ENCODE measurements at places on chromosomes 5 and 9. TPM values are rescaled to one million over a fixed set of nuclear protein-coding genes. Genes with fewer than 3 reads are reported as not detected.

DNA sequence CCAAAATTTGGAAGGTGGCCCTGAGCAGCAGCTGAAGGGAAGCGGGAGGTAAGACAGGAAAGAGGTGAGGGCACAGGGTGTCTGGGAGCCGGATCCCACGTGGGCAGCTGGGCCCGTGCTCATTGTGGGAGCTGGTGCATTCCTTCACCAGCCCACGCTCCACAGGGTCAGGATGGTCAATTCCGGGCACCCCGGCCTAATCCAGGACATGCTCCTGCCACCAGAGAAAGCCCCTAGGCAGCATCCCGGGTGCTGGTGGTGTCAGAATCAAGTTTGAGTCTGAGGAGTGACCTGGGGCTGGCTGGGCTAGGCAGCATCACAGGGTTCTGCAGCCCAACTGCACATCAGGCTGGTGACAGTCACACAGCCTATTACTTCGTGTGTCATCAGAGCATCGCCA is 7.1 kb upstream of the PDCD6 start:
- DNase-seq, result no peak
- H3K27ac ChIP-seq, result no peak overlapping the region
- peaks cover 20% of the 10 kb centered on the region for H3K36me3 ChIP-seq
- H3K27me3 ChIP-seq, result no peaks in the 10 kb centered on the region

GRCh38 chr5:68287631-68287975 is 72.0 kb downstream of the PIK3R1 start:
- H3K36me3 ChIP-seq, result peaks cover 8% of the 10 kb centered on the region
- peak overlapping the region; percentile 63 for H3K4me3 ChIP-seq
- DNase-seq, result no peak
- H3K27me3 ChIP-seq, result no peaks in the 10 kb centered on the region
- peak overlapping the region; percentile 93 for H3K27ac ChIP-seq

- peaks cover 2% of the 10 kb centered on the region for H3K27me3 ChIP-seq
- no peak for DNase-seq
These were observed 670 bp downstream of the CCDC171 start for GRCh38 chr9:15553528-15553898.

GRCh38 chr9:27940535-27940934 is 367.3 kb upstream of the C9orf72 start:
- no peaks in the 10 kb centered on the region for H3K4me1 ChIP-seq
- no peak overlapping the region for H3K27ac ChIP-seq
- H3K27me3 ChIP-seq, result no peaks in the 10 kb centered on the region
- DNase-seq, result no peak
- no peaks in the 10 kb centered on the region for H3K36me3 ChIP-seq
- H3K4me3 ChIP-seq, result no peak overlapping the region

- no peak overlapping the region for H3K27ac ChIP-seq
- no peaks in the 10 kb centered on the region for H3K27me3 ChIP-seq
- peak; percentile 39 for DNase-seq
- H3K4me3 ChIP-seq, result no peak overlapping the region
- peaks cover 6% of the 10 kb centered on the region for H3K36me3 ChIP-seq
- H3K4me1 ChIP-seq, result peaks cover 9% of the 10 kb centered on the region
These were observed 6.4 kb downstream of the TLE4 start for GRCh38 chr9:79577969-79578723.

DNA sequence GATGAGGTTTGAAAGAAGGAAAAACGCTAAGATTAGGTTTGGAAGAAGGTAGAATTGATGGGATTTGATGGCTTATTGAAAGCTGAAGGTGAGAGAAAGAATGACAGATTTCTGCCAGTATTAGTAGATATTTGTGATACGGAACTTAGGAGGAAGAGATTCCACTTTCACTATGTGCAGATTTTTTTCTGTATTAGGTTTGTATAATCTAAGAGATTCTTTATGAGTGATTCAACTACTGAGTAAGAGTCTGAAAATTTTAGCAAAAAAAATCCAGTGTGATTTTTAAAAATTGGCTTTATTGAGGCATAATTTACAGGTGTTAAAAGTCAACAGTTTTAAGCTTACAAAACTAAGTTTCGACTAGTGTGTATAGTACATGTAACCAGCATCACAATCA is 54.1 kb downstream of the AP3S1 start:
- DNase-seq, result no peak
- H3K27ac ChIP-seq, result no peak overlapping the region
- peaks cover 6% of the 10 kb centered on the region for H3K36me3 ChIP-seq
- no peak overlapping the region for H3K4me3 ChIP-seq
- H3K27me3 ChIP-seq, result no peaks in the 10 kb centered on the region

DNA sequence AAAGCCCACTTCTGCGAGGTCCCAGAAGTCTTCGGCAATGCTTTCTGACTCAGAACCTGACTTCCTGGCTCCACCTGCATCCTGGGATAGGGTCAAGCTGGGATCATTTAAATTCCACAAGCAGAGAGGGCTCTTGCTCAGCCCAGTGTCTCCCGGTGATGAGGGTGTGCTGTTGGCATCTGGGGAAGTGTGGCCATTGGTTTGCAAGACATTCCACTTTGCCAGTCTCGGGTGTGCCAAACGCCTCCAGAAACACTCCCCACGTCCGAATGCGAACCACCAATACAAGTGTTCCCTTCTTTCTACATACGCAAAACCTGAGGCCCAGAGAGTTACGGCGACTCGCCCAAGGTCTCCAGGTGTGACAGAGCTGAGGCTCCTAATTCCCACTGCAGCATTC is 43.1 kb upstream of the FCN2 start:
- no peaks in the 10 kb centered on the region for H3K27me3 ChIP-seq
- no peak for DNase-seq
- H3K36me3 ChIP-seq, result peaks cover 96% of the 10 kb centered on the region

- H3K27me3 ChIP-seq, result peaks cover 31% of the 10 kb centered on the region
- H3K27ac ChIP-seq, result no peak overlapping the region
- H3K4me3 ChIP-seq, result no peak overlapping the region
- no peak for DNase-seq
- H3K36me3 ChIP-seq, result no peaks in the 10 kb centered on the region
These were observed 136.8 kb upstream of the LPCAT1 start for GRCh38 chr5:1660511-1660910.

DNA sequence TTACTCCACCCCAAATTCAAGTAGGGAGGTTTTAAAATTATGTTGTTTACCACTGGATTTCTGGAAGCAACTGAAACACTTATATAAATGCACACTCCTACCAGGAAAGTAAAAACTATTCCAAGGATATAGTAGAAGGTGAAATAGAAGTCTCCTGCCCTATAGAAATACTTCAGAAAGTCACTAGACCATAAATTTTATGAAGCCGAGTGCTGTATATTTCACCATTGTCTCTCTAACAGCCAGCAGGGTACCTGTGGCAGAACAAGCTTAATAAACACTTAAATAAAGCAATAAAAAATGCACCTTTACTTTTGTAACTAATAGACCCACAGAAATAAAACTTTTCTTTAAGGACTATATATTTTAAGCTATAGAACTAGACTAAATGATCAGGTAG is 631.6 kb downstream of the PDE4D start:
- H3K36me3 ChIP-seq, result no peaks in the 10 kb centered on the region
- H3K4me3 ChIP-seq, result no peak overlapping the region
- no peak overlapping the region for H3K27ac ChIP-seq
- DNase-seq, result no peak
- H3K27me3 ChIP-seq, result no peaks in the 10 kb centered on the region

- peak; percentile 44 for DNase-seq
- H3K27ac ChIP-seq, result no peak overlapping the region
- peak overlapping the region; percentile 57 for H3K4me3 ChIP-seq
- H3K4me1 ChIP-seq, result peaks cover 20% of the 10 kb centered on the region
- peaks cover 28% of the 10 kb centered on the region for H3K27me3 ChIP-seq
- no peaks in the 10 kb centered on the region for H3K36me3 ChIP-seq
These were observed 1.1 kb upstream of the GNA14 start for GRCh38 chr9:77649109-77649812.

DNA sequence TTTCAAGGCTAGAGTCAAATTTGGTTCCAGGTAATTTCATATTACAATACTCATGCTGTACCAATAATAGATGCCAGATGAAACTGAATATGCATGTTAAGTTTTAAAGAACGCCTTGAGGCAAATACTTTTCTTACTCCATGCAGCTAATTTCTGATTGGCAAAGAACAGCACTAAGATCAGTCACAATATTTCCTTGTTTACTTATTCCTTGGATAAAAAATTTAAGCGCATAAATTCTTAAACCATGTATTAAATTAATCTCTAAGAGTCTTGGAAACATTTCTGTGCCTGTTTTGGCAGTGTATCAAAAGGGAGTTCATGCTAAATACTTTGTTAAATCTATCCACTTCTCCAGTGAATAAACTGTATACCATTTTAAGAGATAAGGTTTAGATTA is 173.5 kb downstream of the SLC12A2 start:
- H3K27ac ChIP-seq, result no peak overlapping the region
- no peak overlapping the region for H3K4me3 ChIP-seq
- DNase-seq, result no peak

DNA sequence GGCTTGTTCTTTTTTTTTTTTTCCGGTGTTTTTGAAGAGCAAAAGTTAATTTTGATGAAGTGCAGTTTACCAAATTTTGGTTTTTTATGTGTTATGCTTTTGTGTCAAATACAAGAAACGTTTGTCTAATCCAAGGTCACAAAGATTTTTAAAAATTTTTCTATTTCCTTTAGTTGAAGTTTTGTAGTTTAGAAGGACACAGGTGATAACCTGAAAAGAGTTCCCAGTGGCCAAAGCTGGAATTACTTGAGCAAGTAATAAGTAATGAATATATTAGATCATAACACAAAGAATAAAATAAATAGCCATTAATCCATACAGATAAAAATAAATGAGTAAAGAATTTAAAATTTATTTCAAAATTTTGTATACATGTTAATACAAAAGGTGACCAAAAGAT is 71.5 kb downstream of the FCHO2 start:
- H3K36me3 ChIP-seq, result peaks cover 10% of the 10 kb centered on the region
- no peak overlapping the region for H3K27ac ChIP-seq
- no peaks in the 10 kb centered on the region for H3K4me1 ChIP-seq
- H3K27me3 ChIP-seq, result no peaks in the 10 kb centered on the region
- no peak for DNase-seq

- peaks cover 30% of the 10 kb centered on the region for H3K4me1 ChIP-seq
- H3K4me3 ChIP-seq, result no peak overlapping the region
- H3K27ac ChIP-seq, result no peak overlapping the region
- DNase-seq, result no peak
These were observed 22.3 kb upstream of the TTLL11 start for GRCh38 chr9:122115176-122116035.

- DNase-seq, result no peak
- no peak overlapping the region for H3K27ac ChIP-seq
These were observed 90.4 kb downstream of the RIC1 start for GRCh38 chr9:5719100-5719926.

DNA sequence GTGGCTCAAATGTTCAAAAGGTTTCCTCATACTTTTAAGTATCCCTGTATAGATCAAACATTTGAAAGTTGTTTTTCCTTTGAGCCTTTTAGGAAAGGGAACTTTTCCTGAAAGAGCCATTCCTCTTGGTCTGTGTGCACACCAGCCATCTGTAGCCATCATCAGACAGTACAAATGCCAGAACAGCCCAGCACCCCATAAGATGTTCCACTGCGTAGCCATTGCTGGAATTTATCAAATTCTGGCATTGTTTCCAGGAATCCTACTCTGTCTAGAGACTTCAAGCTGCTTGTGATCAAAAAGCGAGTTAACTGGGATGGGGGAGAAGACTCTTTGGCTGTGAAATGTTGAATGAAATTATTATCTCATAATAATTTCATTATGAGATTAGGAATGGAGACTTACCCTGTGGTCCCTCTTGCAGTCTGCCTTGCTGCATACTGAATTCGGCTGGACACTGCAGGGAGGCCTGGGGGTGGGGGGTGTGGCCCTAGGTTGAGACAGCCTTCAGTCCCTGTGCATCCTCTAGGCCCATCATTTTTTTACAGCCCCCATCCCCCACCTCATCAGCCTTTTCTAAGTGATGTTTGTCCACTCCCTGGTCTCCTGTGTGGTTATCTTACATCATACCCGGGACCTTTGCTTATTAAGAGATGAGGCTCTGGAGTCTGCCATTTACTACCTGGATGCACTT is 99.8 kb downstream of the RALGPS1 start:
- DNase-seq, result peak; percentile 93
- H3K4me3 ChIP-seq, result no peak overlapping the region
- peaks cover 9% of the 10 kb centered on the region for H3K4me1 ChIP-seq
- peak overlapping the region; percentile 63 for H3K27ac ChIP-seq
- H3K27me3 ChIP-seq, result no peaks in the 10 kb centered on the region

- H3K4me1 ChIP-seq, result peaks cover 2% of the 10 kb centered on the region
- H3K27me3 ChIP-seq, result peaks cover 4% of the 10 kb centered on the region
- no peak for DNase-seq
- no peaks in the 10 kb centered on the region for H3K36me3 ChIP-seq
- H3K27ac ChIP-seq, result no peak overlapping the region
- H3K4me3 ChIP-seq, result no peak overlapping the region
These were observed 934 bp upstream of the FCN1 start for GRCh38 chr9:134918646-134919045.

DNA sequence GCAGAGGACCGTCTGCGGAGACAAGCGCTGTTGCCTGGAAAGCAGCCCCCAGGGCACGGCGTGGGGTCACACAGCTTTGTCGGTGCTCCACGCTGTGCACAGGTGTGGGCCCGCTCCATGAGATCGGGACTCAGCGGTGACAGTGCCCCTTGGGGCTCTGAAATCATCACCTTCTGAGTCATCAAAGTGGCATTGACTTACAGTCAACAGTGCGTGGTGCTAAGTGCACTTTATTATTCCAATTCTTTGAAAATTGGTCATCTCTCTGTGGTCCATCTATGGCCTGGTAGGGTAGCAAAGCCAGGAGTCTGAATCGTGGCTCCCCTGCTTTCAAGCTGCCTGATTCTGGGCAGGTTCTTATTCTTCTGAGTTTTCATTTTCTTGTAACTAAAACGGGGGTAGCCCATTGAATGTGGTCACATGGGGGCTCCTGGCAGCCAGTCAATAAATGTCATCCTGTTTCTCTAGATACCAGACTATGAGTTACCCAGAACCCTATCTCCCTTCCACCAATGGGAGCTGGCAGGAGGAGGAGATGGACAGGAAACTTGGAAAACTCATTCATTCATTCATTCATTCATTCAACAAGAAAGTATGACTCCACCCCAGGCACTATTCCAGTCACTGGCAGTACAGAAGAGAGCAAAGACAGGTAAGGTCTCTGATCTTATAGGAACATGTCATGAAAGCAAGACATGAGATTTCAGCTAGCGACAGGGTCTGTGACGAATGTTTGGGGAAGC is 20.3 kb upstream of the UNC5A start:
- peaks cover 74% of the 10 kb centered on the region for H3K27me3 ChIP-seq
- H3K4me3 ChIP-seq, result no peak overlapping the region
- no peak overlapping the region for H3K27ac ChIP-seq
- DNase-seq, result no peak

The RASGRF2 gene
- 0.72 TPM for polyA plus RNA-seq

The SH3PXD2B gene
- 60.9 TPM for polyA plus RNA-seq

The ADAMTSL2 gene
- 4.4 TPM for polyA plus RNA-seq

The PCDHA10 gene
- 0.05 TPM for polyA plus RNA-seq

The ALDOB gene
- 4.9 TPM for polyA plus RNA-seq

The SPACA9 gene
- 2.4 TPM for polyA plus RNA-seq
